ENCODE measurements at places on chromosomes 1 and 21.

DNA sequence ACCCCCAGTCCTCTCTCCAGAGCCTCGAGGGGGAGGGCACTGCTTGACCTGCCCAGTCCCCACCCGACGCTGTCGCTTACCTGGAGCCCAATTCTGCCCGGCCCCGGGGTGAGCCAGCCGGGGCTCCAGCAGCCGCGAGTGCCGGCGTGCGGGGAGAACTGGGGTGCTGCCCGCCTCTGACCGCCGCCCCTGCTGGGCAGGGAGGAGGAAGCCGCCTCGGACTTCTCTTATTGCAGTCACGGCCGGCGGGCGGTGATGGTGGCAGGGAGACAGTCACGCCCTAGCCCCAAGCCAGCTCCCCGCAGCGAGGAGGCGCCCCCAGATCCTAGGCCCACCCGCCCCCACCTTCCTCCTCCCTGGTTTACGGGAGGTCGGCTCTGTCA lies at the start of gene FGR:
Gene FGR, minus strand, starts transcription at position 201 of the 383 bp plus-strand sequence. CDS start 11,269 bp downstream, outside the sequence.
- DNase-seq: no peak

DNA sequence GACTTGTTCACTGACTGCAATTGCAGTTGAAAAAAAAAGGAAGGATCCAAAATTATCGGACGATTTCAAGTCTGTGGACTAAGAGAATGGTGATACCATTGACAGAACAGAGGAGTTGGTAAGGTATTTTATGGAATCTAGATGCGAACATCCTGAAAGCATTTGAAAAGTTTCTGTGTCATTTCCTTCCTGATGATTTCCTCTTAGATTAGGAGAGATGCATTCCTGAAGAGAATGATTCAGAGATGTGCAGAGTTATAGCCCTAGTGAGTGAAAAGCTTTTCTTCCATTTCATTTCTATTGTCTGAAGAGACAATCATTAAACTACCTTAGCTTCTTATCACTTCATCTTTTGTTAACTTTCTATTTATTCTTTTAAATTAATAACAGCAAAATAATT lies 200.0 kb downstream of the KCNK2 start:
- no peak for DNase-seq

- DNase-seq: no peak
Measured at GRCh38 chr1:165342168-165342567, 14.3 kb downstream of the LMX1A start.

- no peak for DNase-seq
Measured at GRCh38 chr1:92117526-92117925, 37.4 kb downstream of the BTBD8 start.

DNA sequence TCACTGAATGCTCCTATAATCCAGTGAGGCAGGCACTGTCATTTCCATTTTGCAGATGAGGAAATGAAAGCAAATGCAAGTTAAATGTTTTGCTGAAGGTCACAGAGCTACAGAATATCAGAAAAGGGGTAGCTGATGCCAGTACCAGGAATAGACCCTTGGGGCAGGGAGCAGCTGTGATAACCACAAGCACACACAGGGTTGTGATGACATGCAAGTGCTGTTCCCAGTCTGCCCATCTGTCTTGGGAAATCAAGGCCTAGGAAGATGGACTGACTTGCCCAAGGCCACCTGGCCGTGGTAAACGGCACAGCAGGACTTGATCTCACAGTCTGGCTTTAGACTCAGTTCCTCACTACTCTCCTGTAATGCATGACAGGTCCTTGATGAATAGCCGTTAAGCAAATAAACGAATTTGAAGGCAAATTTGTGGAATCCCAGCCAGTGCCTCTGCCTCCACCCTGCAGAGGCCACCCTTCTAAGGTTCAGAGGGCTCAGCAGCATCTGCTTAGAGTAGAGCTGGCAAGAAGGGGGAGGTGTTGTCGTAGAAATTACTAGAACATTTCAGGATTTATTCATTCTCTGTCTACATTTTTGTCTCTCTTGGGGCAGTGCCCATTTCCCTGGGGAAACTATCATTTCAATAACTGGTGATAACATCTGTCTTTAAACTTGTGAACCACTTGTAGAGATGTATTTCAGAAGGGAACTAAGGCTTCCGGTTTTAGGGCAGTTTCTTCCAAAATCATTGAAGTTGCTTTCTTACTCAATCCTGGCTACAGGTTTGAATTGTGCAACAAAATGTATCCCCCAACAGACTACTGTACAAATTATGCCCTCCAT lies 53.2 kb upstream of the MRPS6 start:
- DNase-seq: no peak

DNA sequence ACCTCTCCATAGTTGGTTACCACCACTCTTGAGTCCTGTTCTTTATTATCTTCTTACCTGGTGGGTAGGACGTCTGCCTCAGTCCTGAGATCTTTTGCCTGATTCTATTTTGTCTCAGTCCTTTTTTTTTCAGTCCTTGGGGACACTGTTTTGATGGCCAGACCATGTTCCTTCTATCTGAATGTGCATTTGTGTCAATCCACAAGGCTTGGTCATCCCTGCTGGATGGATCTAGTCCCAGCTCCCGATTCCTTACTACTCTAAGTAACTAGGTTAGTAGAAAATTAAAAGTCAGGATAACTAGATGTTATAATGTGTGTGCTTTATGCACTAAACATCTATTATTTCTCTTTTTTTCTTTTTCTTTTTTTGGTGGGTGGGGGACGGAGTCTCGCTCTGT lies 28.1 kb upstream of the AK4 start:
- no peak for DNase-seq

- DNase-seq: no peak
Measured at GRCh38 chr1:156055281-156056048, 883 bp downstream of the LAMTOR2 start.

DNA sequence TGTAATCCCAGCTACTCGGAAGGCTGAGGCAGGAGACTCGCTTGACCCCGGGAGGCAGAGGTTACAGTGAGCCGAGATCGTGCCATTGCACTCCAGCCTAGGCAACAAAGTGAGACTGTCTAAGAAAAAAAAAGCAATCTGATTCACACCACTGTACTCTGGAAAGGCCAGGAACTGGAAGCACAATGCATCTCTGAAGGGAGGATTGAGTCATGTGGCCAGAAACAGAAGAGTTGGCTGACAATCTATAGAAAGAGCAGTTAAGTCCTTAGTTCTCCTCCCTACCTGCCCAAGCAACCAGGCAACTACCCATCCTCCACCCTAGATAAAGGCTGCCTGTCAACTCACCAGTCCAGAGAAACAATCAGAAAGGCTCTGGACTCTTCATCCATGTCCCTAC lies 45.9 kb downstream of the PIK3R3 start:
- DNase-seq: no peak

GRCh38 chr1:147924813-147925212 lies 3.4 kb upstream of the GPR89B start:
- no peak for DNase-seq

DNA sequence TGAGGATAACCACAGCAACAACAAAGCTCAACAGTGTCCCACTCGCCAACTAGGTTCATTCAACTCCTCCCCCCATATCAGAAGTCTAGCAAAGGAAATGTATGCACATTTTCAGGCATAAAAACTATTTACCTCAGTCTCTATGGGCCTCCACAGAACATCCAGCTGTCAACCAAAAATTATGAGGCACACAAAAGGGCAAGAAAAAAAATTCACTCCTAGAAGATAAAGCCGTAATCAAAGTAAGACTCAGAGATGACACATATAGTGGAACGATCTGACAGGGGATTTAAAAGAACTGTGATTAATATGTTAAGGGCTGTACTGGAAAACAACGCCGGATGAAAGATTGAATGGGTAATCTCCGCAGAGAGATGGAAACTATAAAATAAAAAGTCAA lies 158.7 kb downstream of the NTPCR start:
- DNase-seq: no peak

- DNase-seq: no peak
Measured at GRCh38 chr1:227399152-227399730, 80.9 kb upstream of the CDC42BPA start.

DNA sequence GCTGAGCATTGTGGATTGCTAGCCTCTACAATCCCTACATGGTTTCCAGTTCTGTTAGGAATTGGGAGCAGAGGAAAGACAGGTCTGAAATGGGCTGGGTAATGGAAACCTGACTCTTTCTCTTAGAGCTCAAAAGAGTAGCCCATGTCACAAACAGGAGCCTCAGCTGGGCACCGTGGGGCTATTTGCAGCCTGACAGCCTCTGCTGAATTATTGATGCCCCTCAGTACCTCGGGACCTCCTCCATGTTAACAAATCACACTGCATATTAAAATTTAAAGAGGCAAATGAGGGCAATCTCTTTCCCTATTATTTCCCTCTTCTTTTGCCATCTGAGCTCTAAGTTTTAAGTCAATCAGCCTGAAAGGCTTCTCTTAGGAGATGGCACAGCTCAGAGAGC lies 157.1 kb downstream of the TSEN15 start:
- DNase-seq: no peak

DNA sequence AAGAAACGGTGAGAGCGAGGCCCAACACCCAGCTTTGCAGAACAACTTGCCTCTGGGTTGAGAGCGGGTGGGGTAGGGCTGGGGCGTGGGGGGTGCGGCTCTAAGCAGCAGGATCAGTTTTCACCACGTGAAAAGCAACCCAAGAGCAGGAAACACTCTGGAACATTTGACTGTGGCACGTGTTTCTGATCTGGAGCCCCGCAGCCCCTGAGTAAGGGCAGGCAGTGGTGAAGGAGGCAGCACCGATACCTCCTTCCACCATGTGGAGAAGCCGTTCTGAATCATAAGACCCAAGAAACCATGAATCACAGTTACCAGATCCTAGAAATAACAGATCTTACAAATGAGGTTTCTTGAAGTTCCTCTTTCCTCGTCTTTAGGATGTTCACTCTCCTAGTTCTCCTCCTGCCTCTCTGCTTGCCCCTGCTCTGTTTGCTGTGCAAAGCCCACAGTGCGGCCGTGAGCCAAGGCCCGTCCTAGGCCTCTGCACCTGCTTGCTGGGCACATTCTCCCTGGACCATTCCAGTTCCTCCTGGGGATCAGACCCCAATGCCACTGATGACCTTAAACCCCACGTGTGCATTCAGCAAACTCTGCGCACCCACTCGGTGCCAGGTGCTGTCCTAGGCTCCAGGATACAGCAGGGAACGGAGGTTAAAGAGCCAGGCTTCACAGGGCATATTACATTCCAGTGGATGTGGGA lies 31.9 kb downstream of the SLC1A7 start:
- DNase-seq: peak; percentile 38
